ENCODE measurements at places on chromosomes 5 and 9.
A peak's percentile ranks its signal among the peaks of the same experiment; 100 is the strongest.

- peak; percentile 71 for DNase-seq
Measured at GRCh38 chr5:152246401-152246800, 158.7 kb downstream of the NMUR2 start.

- no peak for DNase-seq
Measured at GRCh38 chr5:74492230-74492629, 148.3 kb downstream of the ENC1 start.

DNA sequence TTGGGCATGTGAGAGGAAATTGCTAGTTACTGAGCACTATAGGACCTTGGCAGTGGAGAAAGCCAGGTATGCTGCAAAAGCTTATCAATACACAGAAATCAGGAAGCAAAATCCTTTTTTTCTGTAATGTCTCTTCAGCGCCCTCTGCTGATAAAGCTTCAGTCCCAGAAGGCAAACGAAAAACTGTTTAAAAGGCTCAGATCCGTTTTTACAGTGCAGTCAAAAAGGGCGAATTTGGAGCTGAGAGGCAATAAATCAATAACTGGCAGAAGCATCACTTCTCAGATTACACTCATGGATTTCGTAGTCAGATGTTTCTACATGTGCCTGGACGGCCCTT lies 1.1 kb upstream of the MAN2A1 start:
- DNase-seq: no peak

DNA sequence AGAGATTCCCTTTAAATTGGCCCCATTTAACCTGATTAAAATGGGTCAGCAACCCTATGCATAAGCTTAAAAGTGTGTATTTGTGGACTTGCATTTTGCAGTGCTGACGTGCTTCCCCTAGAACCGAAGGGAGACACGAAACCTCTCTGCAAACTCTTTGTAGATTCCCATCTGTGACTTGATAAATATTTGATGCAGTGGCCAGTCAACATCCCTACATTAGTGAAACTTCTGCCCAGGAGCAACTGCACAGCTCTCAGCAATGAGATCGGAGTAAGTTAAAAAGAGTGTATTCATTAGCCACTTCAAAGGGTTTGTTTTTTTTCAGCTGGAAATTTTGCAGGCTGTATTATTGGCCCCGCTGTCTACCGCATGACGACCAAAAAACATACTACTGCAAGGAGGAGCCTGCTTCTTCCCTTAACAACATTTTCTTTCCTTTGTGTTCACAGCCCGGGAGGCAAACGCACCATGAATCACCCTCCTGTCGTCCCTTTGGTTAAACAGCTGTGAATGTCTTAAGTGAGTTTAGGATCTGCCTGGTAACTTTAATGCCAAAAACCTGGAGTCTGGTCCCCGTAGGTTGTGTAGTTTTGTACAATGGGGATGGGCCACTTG lies 38.0 kb upstream of the TCERG1 start:
- DNase-seq: no peak

GRCh38 chr5:132865668-132866341 lies 464 bp downstream of the GDF9 start:
- no peak for DNase-seq

GRCh38 chr5:170892196-170892595 lies 30.4 kb downstream of the RANBP17 start:
- DNase-seq: no peak

DNA sequence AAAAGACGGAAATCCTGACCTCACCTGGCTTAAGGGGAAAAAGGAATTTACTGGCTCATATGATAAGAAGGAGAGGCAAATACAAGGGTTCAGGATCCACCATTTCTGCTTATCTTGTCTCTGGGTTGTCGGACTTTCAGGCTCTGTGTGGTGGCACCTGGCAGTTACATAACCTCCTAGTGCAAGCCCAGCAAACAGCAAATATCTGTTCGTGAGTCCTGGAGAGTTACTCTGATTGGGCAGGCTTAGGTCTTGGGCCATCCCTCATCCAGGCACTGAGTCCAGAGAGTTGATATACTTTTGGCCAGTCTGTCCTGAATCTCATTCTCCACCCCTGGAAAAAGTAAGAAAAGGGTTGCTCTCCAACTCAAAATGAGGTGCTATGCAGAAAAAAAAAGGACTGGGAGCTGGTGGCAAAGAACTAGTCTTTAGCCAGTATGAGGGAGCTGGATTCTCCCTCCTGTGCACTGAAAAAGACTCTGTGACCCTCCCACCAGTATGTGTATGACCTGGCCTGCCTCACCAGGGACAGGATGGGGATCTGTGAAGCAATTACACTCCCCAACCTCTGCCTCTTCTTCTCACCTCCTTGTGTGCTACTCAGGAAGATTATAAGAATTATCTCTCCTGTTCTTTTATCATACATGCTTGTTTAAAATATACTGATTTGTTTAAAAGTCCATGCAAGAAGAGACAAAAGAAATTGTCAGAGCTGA lies 282.9 kb downstream of the ARHGAP26 start:
- no peak for DNase-seq

DNA sequence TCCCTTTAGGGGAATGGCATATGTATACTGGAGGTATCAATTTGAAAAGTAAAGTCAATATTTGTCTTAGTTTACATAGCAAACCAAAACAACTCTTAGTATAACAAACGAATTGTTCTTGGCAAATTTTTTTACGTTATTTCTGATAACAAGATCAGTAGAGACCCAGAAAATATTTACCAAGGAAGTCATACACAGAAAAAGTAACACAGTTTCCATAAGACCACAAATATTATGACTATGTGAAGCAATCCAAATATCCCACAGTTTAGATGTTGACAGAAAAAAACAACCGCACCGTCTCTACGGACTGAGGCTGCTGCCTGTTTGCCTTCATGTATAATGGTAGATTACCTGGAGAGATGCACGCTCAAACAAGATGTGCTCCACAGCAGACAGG lies 46.5 kb upstream of the DAPK1 start:
- no peak for DNase-seq

DNA sequence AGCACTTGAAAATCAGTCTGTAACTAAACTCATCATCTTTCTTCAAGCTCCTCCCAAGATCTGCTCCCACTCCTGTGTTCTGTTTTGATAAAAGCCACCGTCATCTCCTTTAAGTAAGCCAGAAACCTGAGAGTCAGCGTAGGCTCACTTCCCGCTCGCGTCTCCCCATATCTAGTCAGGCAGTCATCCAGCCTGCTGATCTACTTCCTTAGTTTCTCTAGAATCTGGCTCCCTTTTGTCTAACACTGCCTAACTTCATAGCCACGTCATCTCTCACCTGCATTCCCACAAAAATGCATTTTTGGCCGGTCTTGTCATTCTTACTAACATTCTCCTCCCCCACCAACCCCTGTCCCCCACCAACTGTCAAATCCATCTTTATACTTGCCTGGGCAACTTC lies 3.0 kb upstream of the TJP2 start:
- no peak for DNase-seq

DNA sequence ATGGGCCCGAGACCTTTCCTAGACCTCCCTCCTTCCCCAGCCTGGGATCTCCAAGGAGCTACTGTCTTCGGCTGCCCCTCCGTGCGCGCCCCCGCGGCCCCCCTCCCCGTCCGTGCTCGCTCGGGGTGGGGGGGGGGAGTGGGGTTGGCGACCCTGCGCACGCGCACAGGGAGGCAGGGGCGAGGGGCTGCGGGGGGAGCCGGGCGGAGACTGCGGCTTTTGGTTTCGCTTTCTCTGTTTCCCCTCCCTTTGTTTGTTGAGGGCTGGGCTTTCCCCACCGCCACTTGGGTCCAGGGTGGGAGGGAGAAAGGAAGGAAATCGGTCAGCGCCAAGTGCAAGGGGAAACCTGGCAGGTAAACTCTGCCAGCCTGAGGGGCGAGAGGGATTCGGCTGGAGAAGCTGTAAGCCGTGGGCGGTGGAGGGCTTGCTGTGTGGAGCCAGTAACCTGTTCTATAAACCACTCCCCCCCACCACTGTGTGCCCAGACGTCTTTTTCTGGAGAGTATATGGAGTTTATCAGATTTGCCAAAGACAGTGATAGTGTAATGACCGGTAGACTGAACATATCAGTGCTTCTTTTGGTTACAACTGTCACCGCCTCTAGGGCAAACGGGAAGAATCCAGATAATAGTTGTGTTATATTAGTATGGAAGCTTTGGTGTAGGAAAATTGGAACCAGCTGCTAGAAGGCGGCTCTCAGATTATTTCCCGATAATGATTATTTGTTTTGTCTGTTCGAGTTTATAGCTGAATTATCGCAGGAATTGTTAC lies 684 bp downstream of the DNAJA1 start:
- DNase-seq: peak; percentile 82

DNA sequence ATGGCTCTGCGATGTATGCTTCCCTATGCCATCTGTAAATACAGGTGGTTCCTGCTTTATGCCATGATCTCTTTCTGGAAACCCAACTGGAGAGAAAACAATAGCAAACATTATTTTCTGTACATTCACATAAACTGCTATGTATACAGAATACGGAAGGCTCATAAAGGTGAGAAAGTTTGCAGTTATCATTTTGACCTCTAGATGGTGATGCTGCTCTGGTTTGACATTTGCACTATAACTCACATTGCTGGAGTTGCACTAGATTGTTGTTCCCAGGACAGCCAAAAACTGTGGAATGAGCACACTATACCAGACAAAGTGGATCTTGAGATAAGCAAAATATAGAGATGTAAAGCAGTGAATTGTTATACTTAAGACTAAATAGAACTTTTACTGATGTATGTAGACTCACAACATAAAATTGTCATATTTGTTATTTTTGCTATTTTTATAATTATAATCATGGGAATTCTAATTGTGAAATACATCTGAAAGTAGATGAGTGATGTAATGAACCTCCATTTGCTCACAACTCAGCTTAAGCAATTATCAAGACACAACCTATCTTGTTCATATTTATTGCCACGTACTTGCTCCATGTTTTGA lies 246.5 kb downstream of the PTPRD start:
- DNase-seq: no peak

DNA sequence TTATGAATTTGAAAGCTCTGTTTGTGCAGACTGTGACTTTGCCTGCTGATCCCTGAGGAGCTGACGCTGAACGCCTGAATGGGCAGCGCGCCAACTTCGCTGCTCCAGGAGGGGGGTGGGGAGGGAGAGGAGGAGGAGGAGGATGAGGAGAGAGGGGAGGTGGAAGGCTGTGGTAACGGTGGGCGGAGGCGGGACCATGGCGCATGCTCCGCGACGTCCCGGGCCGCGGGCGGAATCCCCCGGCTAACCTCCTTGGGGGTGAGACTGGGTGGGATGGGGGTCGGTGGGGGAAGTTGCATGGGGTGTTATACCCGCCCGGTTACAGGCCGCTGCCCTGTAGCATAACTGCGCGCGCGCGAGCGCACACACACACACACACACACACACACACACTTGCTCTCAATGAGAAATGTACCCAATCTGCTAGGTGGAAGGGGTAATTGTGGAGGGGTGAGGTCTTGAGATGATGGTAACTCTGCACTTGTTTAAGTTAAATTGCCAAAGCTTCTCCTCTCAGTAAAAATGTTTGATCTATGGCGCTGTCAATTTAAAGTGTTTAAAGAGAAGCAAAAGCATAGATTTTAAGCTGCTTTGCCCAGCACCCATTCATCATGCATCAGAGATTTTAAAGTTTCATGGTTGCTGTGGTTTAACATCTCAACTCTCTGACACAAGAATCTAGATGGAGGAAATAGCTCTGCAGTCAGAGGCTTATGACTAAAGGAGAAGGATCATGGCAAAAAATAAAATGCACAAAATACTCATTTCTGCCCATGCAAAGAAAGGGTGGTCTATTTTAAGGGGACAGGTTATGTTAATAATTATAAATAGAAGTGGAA lies 76.6 kb upstream of the TBCA start:
- peak; percentile 72 for DNase-seq

- no peak for DNase-seq
Measured at GRCh38 chr5:165448753-165449152, 1943.3 kb downstream of the MAT2B start.

GRCh38 chr5:132074772-132075718 lies 1.5 kb downstream of the CSF2 start:
- DNase-seq: no peak

GRCh38 chr5:88666761-88667495 lies 216.1 kb downstream of the MEF2C start:
- DNase-seq: no peak

DNA sequence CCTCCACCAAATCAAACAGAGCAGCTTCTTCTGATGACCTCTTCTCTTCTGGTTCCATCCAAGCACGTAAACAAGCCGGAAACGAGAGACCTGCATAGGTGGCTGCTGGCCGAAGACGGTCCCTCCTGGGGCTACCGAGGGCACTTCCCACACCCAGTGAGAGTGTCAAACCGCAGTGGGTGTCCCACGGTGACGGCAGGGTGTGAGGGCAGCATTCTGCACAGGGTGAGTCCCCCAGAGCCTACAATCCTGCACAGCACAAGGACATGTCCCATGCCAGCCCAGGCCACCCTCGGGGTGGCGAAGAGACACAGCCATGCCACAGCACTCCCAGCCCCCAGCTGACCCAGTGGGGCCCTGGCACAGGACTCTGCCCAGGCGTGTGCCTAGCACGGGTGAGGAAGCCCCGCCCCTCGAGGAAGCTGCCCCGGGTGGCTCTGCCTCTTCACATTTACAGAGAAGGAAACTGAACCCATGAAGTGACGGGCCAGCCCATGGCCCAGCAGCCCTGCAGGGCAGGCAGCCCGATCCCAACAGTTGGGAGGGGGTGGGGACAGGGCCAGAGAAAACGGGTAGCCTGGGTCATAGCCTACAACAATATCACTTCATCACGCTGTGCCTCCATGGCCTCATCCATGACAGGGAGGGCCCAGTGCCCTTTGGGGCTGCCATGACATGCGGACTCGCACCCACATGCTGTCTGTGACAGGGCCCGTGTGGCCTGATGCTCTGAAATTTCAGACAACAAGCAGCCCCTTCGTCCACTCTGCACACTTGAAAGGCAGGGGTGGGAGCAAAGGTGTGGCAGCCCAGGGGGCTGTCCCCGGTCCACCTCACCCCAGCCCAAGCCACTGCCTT lies 43.2 kb downstream of the SEMA4D start:
- no peak for DNase-seq

DNA sequence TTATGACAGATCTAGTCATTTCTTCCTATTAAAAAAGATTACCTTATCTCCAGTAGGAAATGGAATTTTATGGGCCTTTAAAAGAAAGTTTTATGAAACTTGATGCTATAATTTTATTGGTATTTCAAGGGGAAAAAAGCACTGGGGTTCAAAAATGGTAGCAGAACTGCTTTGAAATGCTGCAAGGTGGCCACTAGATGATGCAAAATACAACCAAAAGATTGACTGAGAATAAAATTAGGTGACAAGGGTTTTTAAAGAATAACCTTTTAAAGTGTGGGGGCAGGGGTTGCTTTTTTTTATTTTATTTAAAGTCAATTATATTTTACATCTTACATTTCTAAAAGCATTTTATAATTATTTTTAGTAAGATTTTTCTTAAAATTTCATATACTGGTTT lies 61.7 kb downstream of the KLF9 start:
- DNase-seq: no peak

Data from WTC11 (cell line).